ENCODE measurements at places on chromosomes 5 and 9.

DNA sequence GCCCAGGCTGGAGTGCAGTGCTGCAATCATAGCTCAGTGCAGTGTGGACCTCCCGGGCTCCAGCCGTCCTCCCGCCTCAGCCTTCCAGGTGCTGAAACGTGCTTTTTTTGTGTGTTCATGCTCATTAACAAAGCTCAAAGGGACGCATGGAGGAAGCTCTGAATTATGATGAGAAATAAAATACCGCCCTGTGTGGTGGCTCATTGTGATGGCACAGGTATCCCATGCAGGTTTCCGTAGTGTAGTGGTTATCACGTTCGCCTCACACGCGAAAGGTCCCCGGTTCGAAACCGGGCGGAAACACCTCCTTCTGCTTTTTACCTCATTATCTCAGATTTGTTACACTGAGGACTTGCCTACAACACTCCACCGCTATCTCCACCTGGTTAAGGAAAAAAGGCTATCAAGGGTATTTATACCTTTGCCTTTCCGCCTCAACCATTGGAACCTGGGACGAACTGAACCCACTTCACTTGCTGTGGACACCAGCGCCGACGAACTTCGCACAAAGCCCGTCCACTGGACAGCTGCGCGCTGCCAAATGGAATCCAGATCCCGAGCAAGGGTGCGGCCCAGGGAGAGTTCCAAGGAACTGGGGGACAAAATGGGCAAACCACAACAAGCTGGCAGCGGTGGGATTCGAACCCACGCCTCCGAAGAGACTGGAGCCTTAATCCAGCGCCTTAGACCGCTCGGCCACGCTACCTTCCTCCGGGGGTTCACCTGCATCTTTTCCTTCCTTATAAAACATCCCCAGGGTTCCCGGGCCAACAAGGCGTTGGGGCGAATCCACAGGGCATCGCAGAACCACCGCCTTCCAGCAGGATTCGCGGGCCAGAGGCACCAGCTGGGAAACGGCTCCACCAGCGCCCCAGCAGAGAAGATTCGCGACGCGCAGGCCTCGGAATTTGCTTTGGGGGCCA is 26.3 kb downstream of the OR2V2 start:
- no peak for DNase-seq

- DNase-seq = no peak
These were observed 152.8 kb downstream of the OLFM1 start for GRCh38 chr9:135240222-135240621.

- no peak for DNase-seq
These were observed 101.4 kb upstream of the ACOT12 start for GRCh38 chr5:81495286-81495685.

DNA sequence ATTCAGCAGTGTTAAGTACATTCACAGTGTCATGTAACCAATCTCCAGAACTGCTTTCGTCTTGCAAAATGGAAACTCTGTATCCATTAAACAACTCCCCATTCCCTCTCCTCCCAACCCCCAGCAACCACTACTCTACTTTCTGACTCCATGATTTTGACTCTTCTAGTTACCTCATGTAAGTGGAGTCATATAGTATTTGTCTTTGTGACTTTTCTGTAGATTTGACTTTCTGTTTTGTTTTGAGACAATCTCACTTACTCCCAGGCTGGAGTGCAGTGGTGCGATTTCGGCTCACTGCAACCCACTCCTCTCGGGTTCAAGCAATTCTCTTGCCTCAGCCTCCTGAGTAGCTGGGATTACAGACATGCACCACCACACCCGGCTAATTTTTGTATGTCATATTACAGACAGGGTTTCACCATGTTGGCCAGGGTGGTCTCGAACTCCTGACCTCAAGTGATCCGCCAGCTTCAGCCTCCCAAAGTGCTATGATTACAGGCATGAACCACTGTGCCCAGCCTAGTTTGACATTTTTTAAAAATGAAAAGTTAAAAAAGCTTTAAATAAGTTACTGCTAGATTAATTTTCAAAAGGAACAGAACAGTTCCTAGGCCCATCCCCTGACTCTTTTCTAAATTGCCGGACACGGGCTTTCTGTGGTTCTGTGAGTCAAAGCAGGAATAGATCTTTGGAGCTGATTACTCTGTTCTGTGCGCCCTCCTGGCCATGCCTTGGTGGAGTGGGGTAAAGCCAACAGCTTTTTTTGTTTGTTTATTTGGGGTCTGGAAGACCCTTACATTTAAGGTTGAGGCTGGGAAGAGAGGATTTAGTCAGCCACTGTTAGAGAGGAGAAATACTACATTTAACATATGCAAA is 59.3 kb downstream of the RALGPS1 start:
- DNase-seq = no peak

- no peak for DNase-seq
These were observed 8.3 kb upstream of the MED7 start for GRCh38 chr5:157150995-157151394.

DNA sequence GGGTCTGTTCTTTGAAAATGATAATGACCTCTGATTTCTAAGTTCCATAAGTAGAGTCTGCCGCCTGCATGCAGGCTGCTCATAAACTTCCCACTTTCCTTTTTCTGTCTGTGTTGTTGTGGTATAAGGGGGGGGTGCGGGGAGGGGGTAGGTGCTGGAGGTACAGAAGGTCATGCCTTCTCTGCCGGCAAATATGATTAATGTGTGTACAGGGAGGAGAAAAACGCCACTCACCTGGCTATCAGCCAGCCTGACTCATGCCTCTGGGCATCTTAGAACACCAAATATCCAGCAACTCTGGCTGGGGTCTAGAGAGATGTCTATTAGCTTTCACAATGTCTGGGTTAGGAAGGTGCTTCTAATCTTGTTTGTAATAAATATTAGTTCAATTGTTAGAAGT is 128.3 kb downstream of the EFNA5 start:
- DNase-seq = no peak

DNA sequence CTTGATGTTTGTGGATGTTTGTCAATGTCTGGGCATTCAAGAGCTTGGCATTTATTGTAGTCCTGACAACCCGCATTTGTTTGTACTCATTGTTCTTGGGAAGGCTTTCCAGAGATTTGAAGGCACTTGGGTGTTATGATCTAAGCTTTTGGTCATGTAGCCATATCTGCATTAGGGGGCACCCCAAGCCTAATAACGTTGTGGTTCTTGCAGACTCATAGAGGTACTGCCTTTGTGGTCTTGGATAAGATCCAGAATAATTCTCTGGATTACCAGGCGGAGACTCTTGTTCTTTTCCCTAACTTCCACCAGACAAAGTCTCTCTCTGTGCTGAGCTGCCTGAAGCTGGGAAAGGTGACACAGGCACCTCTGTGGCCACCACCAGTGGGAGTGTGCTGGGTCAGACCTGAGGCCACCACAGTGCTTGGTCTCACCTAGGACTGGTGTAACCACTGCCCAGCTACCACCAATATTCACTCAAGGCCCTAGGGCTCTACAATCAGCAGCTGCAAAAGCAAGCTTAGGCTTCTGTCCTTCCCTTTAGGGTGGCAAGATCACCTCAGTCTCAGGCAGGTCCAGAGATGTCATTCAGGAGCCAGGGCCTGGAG is 144.4 kb upstream of the TAS2R1 start:
- no peak for DNase-seq

- DNase-seq = peak; percentile 15
These were observed 134.9 kb downstream of the ATG10 start for GRCh38 chr5:82106756-82107155.

DNA sequence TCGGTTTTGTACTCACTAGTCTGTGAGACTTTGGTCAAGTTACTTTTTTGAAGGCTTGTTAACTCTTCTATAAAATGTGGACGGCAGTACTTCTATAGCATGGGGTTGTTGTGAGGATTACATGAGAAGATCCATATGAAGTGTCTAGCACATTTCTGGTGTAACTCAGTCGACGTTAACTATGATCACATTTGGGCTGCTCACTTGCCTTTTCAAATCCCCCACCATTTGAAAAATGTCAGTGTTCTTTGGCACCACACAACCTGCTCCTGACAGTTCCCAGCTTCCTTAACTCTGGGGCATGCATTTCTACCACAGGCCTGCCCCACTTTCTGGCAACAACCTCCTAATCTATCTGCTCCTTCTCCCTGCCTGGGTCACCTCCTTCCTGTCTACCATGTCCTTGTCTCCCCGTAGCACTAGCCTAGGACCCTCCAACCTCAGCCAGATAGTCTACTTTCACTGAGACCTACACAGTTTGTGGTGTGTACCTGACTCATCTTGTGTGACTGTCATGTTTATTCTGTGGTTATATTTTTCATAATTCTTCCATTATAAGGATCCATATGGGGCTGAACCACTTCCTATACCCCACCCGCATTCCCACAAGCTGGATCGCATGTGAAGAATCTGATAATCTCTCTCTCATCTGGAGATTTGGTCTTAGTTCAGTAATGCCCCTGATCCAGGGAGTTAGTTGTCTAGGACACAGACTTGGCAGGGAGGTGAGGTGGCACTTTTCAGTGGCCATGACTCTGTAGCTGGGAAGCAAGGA is 30.2 kb upstream of the BASP1 start:
- DNase-seq = peak; percentile 12

GRCh38 chr9:79604921-79605562 is 33.3 kb downstream of the TLE4 start:
- peak; percentile 9 for DNase-seq

GRCh38 chr9:99274495-99274894 is 52.4 kb downstream of the SEC61B start:
- no peak for DNase-seq

GRCh38 chr5:79759848-79760247 is 70.2 kb downstream of the CMYA5 start:
- DNase-seq = no peak

DNA sequence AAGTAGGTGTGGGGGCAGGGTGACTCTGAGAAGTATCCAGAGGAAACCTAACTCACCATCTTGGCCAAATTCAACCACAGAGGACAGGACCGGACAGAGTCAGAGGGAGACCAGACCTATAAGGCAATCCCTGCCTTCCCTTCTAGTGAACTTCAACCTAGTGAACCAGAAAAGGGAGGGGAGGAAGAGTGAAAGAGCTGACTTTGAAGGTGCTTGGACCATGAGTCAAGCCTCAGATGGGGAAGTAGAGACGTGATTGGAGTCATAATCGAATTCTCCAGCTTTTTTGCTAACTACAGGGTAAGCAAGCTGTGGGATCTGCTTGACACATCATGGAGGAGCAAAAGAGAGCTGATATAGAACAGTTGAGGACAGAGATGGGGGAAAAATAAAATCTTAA is 18.8 kb upstream of the KIF2A start:
- DNase-seq = peak; percentile 22

- peak; percentile 63 for DNase-seq
These were observed 96.5 kb downstream of the GADD45G start for GRCh38 chr9:89701221-89701798.

GRCh38 chr9:132182314-132183091 is 20.6 kb downstream of the NTNG2 start:
- DNase-seq = no peak

DNA sequence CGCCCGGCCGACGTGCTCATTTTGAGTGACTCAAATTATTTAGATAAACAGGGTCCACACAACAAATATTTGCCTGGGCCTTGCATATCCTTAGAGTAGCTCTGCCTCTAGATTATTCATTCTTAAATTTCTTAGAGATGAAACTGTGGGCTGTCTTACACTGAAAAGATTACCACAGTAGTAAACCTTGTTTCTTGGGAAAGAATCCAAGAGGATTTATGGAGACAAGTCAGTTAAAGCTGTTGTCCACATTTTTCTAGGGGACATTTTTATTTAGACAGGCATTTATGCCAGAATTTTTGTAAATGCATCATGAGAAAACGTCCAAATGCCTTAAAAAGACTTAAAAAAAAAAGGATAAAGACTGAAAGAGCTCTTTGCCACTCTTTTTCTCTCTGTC is 32.6 kb upstream of the RANBP3L start:
- DNase-seq = no peak

- peak; percentile 81 for DNase-seq
These were observed 81.9 kb upstream of the FREM1 start for GRCh38 chr9:14992081-14992480.

DNA sequence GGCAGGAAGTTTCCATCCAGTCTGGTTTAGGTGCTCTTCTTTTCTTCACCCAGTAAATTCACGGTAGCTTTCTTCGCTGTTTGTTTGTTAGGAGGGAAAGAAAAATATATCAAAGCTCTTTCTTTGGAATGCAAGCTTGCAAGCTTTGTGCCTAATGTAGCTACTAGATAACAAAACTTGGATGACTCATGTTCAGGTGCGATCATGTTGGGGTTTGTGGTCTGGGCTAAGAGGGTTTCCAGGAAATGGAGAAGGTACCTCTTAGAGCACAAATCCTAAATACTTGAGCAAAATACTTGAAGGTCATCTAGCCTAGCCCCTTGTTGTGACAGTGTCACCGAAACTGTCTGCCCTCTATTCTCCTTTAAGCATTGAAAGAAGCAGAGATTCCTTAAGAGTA is 17.7 kb downstream of the SRP19 start:
- DNase-seq = no peak

DNA sequence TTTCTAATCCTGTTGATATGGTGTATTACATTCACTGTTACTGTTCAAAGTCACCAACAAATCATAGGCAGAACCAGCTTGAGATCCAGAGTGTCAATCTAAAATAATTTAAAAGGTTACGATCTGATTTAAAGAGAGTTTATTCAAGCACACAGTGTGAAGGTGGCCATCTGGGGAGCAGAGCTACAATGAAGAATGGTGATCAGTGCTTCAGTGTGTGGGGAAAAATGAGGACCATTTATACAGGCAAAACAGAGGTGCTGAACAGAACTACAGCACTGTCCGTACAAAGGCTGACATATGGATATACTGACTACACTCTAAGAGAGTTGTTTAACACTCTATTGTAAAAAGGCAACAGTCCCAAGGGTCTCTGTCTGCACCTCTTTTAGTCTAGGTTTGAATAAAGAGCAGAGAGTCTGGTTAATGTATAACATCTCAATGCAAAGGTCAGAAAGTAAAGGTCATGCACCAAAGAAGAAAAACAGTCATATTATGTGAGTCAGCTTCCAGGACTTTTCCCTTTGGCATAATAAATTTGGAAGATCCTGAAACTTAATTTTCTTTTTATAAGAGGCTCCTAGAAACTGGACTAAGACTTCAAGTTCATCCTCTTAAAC is 29.7 kb upstream of the TDRD7 start:
- no peak for DNase-seq

GRCh38 chr9:108553111-108553635 is 302.6 kb downstream of the ACTL7B start:
- peak; percentile 23 for DNase-seq

DNA sequence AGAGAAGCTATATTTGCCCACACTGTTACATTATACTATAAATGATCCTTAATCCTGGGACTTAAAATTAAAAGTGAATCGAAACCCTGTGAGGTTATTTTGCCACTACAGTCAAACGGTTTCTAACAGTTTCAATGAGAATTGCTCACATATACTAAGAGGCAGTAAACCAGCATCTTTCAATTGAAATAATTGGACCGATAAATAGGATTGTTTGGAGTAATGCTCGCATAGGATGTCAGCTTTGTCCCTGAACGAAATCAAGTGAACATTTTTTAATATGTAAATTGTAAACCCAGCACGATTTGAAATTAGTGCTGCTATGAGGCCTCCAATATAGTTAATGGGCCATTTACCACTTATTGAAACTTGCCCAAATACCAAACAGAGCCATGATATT is 60.5 kb downstream of the ELAVL2 start:
- no peak for DNase-seq
